H7 (cell line): ENCODE measurements at places on chromosomes 12 and 14. TPM values are rescaled to one million over a fixed set of nuclear protein-coding genes. Genes with fewer than 3 reads are reported as not detected.

Gene OAS3
- 0.21 and 3.6 TPM in 2 replicates for total RNA-seq

GRCh38 chr12:42360747-42361403 is 34.9 kb downstream of the PPHLN1 start:
- DNase-seq, result no peak

Gene VRTN
- total RNA-seq, result 139 and 140 TPM in 2 replicates

GRCh38 chr12:124404162-124404784 is 109.4 kb downstream of the RFLNA start:
- DNase-seq, result no peak

Gene MSI1
- 23.2 and 31.8 TPM in 2 replicates for total RNA-seq

GRCh38 chr14:83291714-83292113 is 1758.1 kb upstream of the SEL1L start:
- DNase-seq, result no peak

DNA sequence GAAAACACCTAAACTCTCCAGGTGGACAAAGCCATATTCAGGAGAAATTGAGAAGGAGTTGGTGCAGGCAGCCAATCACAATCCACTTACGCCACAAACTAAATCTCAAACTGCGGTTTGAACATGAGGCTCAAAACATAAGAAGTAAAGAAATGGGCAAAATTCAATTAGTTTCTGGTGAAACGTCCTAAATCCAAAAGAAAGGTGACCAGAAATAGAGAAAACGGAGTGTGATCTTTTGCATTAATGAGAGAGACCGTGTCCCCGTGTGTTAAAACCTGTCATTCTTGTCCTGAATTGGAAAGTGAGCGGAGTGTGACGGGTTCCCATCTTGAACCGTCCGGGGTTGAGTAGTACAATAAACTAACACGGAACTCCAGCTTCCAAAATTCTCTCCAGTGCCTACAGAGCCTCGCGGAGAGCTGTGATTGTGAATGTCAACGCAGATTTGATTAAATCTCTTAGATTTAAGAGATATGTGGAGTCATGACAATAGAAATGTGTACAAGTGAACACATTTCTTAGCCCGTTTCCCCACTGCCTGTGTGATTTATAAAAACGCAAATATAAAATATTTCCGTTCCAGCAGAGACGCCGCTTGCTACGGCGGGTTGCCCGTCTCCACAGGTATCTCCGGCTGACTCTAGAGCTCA is 595 bp upstream of the METAP2 start:
- peak; percentile 57 for DNase-seq

DNA sequence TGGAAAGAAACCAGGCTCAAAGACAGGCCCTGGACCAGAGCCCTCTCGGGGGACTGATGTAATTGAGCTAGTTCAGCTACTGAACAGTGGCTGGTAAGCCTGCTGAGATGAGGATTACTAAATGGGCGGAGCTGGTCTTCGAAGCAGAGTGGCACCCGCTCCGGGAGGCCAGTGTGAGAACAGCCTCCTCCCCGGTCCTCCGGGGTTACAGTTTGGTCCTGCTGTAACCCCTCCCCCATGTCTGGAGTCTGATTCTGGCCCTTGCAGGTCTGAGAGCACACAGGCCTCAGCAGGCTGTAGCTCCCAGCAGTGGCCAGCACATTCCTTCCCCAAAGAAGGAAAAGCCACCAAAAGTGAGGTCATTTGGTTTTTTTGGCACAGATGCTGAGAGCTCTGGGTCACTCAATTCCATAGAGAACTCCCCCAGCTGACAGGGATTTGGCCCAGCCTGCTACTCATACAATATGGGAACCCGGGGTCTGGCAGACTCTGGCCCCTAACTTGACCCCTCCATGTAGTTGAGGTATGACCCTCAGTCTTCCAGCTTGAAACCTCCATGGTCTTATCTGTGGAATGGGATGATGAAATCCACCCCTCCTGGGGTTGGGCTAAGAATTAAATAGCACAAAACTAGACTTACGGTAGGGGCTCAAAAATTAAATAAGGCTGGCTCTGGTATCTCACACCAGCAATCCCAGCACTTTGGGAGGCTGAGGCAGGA is 39.0 kb downstream of the ACTN1 start:
- no peak for DNase-seq

GRCh38 chr12:84804691-84805473 is 107.7 kb downstream of the SLC6A15 start:
- peak; percentile 3 for DNase-seq

Gene HCAR3
- not detected in 2 replicates for total RNA-seq

Gene STON2
- total RNA-seq, result 26.9 and 28.5 TPM in 2 replicates

GRCh38 chr12:109879351-109880042 is 844 bp downstream of the GLTP start:
- DNase-seq, result no peak

DNA sequence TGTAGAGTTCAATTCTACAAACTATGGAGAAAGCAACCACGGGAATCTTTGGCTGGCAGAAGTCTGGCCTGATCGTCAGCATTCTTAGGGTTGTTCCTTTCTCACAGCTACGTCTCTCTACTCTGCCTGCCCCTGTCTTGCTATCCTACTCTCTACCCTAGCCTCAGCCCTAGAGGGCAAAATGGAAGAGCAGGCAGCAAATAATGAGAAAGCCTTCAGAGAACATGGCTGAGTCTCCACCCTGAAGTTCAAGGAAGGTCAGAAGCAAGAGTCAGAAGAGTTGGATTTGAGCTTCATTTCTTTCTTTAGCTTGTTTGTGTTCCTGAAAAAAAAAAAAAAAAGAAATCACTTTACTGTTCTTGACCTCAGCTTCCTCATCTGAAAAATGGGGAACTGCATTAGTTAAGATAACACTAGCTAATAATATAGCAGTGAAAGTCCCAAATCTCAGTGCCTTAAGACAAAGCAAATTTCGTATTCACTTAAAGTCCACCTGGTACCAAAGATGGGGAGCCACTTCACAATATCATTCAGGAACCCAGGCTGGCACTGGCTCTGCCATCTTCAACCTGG is 50.2 kb upstream of the CCND2 start:
- no peak for DNase-seq

GRCh38 chr12:82329508-82329907 is 28.7 kb downstream of the CCDC59 start:
- DNase-seq, result no peak

Gene CCDC91
- 9.5 and 11.5 TPM in 2 replicates for total RNA-seq

GRCh38 chr14:93803408-93804318 is 15.4 kb upstream of the PRIMA1 start:
- no peak for DNase-seq

Gene GAS2L3
- total RNA-seq, result 16.1 and 20.5 TPM in 2 replicates

DNA sequence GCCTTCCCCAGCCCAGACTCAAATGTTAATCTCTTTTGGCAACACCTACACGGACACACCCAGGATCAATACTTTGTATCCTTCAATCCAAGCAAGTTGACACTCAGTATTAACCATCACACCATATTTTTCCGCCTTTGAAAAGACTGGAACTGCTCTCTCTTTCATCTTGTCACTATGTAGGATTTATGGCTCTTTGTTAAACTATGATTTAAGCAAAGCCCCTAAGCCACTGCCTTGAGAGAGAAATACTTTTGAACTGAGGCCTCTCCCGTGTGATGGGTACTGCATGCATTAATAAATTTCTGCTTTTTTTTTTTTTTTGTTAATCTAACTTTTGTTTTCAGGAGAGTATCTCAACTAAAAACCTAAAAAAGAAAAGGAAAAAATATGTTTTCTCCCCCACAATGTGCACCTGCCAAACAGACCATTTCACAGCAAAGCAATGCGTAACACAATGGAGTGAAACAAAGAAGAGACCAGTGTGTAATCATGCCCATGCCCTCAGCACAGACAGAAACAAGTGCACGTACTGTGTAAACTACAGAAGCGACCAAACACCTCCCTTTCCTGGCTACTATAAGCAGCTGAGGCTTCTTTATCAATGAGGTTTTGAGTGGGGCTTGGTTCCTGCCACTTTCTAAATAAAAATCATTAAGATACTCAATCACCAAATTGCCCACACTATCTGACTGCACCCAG is 28.3 kb upstream of the ETFBKMT start:
- DNase-seq, result no peak

Gene SLCO1B3
- not detected in 2 replicates for total RNA-seq

DNA sequence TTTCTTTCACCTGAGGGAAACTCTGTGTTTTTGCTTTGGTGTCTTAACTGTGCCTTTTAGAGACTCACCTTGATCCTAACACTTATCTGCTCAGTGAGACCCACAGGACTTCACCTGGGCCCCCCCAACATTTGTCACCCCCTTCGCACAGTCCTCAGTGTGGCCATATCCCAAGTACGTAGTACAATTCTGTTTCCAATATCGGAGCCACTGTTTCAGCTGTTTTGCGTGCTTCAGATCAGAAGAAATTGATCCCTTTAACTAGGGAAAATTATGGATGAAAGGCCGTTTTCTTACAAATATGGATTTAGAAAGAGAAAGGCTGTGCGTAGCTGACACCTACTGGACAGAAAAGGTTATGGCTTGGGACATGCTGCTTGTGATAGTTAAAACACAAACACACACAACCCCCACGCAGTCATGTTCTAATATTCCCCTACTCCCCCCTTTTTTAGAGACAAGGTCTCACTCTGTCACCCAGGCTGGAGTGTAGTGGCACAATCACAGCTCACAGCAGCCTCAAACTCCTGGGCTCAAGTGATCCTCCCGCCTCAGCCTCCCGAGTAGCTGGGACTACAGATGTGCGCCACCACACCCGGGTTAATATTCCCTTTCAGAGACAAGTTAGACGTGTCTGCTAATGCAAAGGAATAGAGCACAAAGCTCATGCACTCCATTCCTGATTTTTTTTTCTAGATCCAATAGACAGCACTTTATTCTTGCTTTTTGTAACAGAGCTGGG is 3.6 kb upstream of the SLC7A8 start:
- peak; percentile 38 for DNase-seq

DNA sequence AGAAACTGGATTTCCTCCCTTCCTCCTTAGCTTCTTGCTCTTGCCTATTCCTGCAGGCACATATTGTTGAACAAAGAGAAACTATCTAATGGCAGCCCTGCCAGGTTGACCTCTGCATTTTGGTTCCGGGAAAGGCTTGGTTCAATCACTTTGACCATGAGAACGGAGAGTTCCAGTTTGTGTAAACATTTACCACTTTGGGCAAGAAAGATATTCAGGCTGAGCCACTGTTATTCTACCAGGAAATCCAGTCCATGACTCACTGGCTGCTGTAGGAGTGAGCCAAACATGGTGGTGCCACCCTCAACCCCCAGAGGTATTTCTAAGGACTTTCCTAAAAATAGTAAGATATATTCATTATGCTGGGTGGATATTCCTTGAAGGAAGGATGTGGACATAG is 242.2 kb upstream of the OR4E1 start:
- no peak for DNase-seq

Gene ASCL1
- total RNA-seq, result 0.07 TPM in 1 of 2 replicates, not detected in the other

- peak; percentile 81 for DNase-seq
Observed at GRCh38 chr12:55965941-55966407, at the start of gene PMEL. Gene PMEL (minus strand): TSS chr12:55966042. CDS start chr12:55966011, 31 bp downstream.

Gene WNT1
- total RNA-seq, result not detected in 2 replicates
